AG10803 (cell line): ENCODE measurements at places on chromosomes 4 and X.

DNA sequence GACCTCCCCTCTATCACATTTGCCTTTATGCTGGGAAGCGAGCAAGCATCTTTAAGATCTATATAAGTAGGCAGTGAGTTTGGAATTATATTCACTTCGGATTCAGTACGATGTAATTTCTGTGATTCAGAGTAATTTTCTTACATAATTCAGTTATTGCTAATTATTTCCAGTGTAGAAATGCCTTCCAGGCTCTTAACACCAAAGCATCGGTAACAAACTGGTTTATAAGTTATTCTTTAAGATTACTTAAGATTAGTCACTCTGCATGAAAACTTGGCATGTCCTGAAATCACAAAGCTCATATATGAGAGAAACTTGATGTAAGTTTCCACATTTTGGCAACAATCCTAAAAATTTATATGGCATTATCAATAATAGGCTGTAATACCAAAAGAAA, 120.8 kb downstream of the ADAMTS3 start:
- no peak for DNase-seq

DNA sequence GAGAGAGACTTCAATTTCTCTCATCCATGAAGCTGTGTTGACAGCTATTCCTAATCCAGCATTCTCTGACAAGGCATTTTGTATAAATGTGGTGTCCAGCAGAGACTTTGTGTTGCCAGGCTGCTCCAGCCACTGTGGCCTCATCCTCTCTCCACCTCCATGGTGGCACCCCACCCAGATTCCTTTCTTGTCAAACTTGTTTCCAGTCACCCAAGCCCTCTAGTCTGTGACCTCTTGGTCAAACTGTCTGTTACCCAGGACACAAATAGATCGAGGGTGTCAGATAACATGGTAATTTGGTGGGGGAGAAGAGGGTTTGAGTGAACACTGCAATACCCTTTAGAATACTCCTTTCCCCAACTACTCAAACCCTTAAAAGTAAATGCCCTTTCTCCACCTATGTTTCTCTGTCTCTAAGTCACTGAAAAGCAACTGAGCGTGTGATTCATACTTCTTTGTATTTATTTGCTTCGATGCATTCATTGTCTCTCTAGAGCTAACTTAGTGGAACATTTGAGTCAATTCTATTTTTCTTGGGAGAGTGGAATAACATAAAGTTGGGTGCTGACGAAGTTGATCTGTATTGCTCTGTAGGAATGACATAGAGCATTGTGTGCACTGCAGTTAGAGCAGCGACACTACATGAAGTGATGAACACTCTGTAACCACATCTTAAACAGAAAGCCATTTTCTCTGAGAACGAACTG, 13.7 kb downstream of the PITX2 start:
- no peak for DNase-seq

- peak; percentile 25 for DNase-seq
These were observed at the start of the genes DHRSX and ZBED1 for GRCh38 chrX:2500803-2501558. TSS of gene DHRSX (minus strand) at chrX:2500976. CDS start at chrX:2500925, 51 bp downstream. TSS of gene ZBED1 (minus strand) at chrX:2500976. CDS start at chrX:2490719, 10,257 bp downstream.

GRCh38 chr4:1030559-1030958, 19.1 kb downstream of the FGFRL1 start:
- no peak for DNase-seq

DNA sequence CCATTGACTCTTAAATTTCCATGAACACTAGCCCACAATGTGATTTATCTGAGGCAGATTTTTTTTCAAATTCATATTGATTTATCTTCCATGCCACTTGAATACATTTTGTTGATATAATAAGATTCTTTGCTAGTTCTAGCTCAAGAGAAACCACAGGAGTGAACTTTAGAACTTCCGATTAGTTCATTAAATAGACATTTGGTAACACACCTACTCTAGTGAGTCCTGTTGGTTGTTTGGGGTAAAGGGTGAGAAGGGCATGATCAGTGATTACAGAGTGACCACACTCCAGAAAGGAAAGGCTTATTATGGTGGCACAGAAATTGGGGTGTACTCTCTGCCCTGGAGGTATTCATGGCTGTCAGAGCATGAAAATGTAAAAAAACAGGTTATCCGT, 120.4 kb downstream of the CDKL5 start:
- DNase-seq = no peak

- no peak for DNase-seq
These were observed 182.6 kb downstream of the COL25A1 start for GRCh38 chr4:109119852-109120251.

DNA sequence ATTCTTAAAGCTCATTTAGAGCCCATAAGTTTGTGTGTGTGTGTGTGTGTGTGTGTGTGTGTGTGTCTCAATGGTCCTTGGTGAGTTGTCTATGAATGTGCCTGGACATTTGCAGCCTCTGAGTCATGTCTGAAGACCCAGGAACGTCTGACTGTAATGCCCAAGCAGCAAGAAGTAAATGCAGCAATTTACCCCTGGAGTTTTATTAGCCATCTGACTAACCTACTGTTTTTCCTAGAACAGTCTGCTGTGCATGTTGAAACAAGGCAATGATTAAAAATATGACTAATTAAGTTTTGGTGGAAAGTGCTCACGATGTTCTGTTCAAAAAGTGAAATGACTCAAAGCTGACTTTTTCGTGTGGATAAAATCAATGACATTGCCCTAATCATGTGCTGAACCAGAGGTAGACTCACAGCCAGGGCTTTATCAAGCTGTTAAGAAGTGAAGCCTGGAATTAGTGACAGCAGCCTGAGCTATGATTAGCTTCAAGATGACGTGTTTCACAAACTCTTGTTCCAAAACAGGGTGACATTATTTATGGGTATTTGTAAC, 201.6 kb downstream of the CPE start:
- DNase-seq = peak; percentile 50

DNA sequence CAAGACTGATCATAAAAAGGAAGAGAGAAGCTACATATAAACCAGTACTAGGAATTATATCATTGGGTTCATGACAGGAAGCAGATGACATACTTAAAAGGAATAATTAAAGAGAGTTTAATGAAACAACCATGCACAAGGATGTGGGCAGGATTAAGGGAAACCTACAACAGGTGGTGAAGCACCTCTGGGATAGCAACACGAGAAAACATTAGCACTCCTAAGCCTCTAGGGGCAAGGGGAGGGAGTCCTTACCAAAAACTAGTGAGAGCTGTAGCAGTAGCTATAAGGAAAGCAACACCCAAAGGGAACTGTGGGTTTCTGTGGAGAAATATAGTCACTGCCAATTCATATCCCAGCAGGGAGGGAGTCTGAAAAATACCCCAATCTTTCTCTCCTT, 7.2 kb upstream of the THOC2 start:
- DNase-seq = no peak

DNA sequence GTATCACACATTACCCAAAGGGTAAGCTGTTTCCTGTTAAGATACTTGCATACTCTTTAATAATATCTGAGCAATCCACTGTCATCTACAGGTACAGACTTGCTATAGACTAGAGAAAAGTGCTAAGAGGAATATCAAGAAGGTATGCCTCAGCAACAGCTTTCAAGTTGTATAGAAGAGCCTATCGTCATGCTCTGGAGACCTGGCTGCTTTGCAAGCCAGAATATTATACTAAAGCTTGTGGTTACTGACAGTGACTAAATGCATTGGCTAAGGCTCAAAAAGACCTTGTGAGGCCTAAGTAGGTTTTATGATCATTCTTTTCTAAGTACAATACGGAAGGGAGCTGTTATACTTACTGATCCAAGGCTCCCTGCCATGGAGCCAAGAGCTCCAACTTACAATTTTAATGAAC, 11.3 kb downstream of the LAMP2 start:
- DNase-seq = peak; percentile 82

DNA sequence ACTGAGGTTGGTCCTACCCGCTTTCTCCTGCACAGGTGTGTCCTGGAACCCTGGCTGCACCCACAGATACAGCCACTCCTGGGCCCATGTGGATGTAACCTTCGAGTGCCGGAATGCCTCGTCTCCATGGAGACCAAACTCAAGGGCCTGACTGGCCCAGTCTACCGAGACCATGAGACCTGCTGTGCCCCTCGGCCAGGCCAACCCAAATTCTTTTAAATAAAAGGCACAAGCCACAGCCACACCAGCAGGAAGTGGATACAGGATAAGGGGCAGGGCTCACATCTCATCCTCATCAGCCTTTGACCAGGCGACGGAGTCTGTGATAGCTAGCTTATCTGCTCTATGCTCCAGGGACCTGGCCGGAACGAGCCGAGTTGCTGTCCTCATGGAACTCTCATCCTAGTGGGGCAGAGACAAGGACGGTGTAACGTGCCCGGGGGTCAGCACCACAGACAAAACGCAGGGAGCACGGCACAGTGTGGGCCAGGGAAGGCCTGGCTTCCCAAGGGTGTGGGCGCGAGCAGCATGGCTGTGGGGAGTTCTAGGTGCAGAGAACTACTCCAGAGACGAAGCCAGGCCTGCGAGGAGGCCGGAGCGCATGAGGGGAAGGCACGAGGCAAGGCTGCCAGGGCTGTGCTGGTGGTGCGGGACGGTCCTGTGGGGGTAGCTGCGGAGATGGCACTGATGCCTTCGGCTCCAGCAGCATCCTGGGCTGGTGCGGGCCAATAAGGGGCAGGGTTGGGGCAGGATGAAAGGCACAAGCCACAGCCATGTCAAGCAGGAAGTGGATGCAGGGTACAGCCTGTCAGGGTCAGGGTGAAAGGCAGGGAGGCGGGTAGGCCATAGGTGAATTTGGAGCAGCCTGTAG, 22.7 kb downstream of the NOP14 start:
- DNase-seq = no peak

GRCh38 chr4:10354746-10355145, 102.5 kb downstream of the ZNF518B start:
- DNase-seq = no peak
